ENCODE measurements at places on chromosomes 2 and 18. TPM values are rescaled to one million over a fixed set of nuclear protein-coding genes. Genes with fewer than 3 reads are reported as not detected.

- DNase-seq, result no peak
Observed at GRCh38 chr2:236748385-236748784, 178.8 kb downstream of the ACKR3 start.

DNA sequence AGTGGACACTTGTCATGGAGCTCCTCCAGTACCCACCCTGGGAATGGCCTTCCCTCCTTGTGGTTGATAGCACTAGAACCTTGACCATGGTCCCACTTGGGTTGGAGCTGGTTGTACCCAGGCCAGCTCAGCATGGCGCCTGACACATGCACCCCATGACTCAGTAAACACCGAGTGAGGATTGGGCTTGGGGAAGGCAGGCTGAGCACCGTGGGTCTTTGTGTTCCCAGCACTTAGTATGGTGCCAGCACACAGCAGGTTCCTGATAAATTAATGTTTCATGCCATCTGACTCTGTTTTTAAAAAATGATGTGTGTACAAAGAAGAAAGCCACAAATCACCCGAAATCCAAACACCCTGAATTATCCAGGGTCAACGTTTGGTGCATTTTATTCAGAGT, 69.8 kb downstream of the CIB4 start:
- DNase-seq, result no peak

Gene FBXO36
- 5.6 TPM for polyA plus RNA-seq

Gene ASPRV1
- 3.8 TPM for polyA plus RNA-seq
